ENCODE measurements at places on chromosomes 4 and X.

- no peak for DNase-seq
Observed at GRCh38 chr4:58507079-58507478, 1396.9 kb upstream of the IGFBP7 start.

GRCh38 chrX:12985331-12985730, 10.4 kb downstream of the TMSB4X start:
- no peak for DNase-seq

GRCh38 chrX:30995060-30995700, 76.7 kb downstream of the FTHL17 start:
- DNase-seq, result no peak

DNA sequence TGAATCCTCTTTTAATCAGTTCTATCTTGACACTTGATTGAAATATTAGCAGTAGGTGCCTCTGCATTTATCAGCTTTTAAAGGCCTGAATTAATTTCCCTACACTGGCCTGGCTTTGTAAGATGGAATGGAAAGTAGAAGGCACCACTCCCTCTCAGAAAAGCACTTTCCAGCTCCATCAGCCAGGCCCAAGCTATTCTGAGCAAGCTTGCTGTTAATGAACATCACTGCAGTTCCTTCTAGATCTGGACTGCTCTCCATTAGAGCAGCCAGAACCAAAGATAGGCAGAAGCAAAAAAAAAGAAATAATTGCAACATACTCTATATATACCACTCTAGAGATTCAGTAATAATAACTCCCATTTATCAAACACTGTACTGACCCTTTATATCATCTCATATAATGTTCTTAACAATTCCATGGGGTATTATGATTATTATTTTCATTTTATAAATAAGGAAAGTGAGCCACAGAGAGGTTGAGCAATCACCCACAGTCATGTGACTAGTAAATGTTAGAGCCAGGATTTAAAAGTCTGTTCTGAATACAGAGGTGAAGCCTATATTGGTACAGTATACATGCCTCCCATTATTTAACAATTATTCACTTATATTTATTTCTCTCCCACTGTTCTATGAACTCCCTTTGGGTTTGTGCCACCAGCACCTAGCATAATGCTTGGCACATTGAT, 39.4 kb upstream of the GPC3 start:
- DNase-seq, result no peak

DNA sequence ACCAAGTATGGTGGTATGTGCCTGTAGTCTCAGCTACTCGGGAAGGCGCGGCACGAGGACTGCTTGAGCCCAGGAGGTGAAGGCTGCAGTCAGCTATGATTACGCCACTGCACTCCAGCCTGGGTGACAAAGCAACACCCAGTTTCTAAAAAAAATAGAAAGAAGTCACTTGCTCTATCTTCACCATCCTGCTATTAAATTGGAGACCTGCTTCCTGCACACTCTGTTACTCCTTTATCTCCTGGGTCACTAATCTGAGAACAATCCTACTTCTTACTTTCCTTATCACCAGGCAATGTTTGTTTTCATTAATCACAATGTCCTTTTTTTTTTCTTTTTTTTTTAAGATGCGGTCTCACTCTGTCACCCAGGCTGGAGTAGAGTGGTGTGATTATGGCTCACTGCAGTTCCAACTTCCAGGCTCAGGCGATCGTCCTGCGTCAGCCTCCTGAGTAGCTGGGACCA, 16.2 kb downstream of the PRKX start:
- DNase-seq, result no peak

GRCh38 chr4:153071958-153072598, 132.2 kb upstream of the TRIM2 start:
- DNase-seq, result no peak

- no peak for DNase-seq
Observed at GRCh38 chrX:13024986-13025385, 19.4 kb downstream of the FAM9C start.

- DNase-seq, result no peak
Observed at GRCh38 chr4:34362654-34363053, 1881.7 kb downstream of the ARAP2 start.

- DNase-seq, result no peak
Observed at GRCh38 chrX:120453985-120454384, 15.1 kb downstream of the LAMP2 start.

DNA sequence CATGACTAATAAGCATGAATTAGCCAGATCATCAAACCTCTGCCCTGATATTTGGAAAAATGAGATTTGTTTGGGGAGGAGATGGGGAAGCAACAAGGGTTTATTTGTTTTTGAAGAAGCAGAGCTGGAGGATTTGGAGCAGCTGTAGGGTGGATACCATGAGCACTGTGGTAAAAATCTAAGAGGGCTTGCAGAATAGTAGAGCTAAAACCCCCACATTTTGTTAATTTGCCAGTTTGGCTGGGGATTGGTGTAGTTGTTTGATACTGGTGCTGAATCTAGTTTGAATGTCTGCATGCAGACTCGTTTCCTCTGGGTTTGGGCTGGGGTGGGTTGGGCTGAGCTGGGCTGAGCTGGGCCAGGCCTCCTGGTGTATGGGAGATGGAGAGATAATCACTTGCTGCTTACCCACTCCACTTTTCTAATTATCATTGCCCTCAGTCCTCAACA, 43.7 kb downstream of the SMAD1 start:
- no peak for DNase-seq

- DNase-seq, result no peak
Observed at GRCh38 chr4:179823342-179823741, 2381.1 kb upstream of the AGA start.

GRCh38 chr4:48681856-48682255, 98.2 kb downstream of the FRYL start:
- DNase-seq, result no peak

DNA sequence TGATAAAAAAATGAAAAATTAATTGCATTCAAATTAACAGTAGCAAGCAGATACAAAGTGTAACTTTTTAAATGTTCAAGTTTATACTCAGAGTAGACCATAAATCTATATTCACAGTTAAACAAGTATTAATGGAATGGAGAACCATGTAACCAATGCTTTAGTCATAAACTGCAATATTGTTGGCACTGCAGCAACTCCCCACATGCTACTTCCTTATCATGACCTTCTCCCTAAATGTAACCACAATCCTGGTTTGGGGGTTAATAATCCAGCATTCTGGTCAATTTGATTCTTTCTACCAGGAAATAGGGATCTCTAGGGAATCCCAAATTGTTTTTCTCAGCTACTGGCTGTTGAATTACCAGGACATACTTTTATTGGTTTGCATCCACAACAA, 223.9 kb upstream of the DCAF8L1 start:
- no peak for DNase-seq

DNA sequence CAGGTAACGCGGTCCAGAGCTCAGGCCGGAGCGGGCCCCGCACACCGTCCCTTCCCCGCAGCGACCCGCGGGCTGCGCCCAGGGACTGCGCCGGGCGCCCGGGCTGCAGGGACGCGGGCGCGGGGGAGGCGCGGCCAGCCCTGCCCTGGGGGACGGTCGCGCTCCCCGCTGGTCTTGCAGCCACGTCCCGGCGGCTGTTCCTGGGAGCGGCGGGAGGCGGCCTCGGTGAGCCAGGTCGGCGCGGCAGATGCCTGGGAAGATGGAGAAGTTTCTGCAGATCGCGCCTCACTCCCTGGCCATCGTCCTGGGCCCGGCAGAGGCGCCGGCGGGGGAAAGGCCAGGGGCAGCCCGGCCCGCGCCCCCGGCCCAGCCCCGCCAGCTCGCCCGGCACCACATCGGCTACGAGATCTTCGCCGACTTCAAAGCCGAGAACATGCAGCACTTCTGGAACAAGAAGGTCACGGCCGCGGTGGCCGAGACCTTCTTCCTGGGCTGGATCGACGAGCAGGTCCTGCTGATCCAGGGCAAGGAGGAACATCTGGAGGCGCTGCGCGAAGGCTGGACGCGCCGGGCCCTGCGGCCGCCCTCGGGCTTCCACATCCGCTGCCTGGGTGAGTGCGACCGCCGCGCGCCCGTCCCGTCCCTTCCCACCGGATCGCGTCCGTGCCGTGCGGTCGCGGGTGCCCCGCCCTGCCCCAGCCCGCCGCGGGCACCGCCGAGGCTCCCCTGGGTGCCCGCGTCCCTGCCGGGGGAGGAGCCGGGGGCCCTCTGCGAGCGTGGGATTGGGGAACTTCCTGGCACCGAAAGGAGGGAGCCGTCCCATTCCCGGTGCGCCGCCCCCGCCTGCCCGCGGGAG, 107.4 kb upstream of the STOX2 start:
- DNase-seq, result no peak

DNA sequence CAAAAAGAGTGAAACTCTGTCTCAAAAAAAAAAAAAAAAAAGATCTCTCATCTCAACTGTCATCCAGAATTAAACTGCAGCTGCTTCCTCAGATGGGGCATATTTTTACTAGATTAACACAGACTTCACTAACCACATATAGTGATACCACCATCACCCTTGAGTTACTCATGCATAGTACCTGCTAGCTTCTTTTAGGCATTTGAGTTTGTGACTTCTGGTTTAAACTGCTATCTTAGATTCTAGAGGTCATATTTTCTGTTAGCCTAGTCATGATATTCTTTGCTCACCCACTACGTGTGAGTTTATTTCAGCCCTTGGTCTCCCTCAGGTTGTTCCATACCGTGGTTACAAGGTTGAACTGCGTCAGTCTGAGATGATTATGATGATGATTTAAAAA, 154.9 kb upstream of the BMP3 start:
- DNase-seq, result no peak

- DNase-seq, result no peak
Observed at GRCh38 chrX:106481341-106481740, 130.4 kb upstream of the RADX start.

- DNase-seq, result peak; percentile 19
Observed at GRCh38 chrX:1239681-1240142, 27.3 kb upstream of the CRLF2 start.

DNA sequence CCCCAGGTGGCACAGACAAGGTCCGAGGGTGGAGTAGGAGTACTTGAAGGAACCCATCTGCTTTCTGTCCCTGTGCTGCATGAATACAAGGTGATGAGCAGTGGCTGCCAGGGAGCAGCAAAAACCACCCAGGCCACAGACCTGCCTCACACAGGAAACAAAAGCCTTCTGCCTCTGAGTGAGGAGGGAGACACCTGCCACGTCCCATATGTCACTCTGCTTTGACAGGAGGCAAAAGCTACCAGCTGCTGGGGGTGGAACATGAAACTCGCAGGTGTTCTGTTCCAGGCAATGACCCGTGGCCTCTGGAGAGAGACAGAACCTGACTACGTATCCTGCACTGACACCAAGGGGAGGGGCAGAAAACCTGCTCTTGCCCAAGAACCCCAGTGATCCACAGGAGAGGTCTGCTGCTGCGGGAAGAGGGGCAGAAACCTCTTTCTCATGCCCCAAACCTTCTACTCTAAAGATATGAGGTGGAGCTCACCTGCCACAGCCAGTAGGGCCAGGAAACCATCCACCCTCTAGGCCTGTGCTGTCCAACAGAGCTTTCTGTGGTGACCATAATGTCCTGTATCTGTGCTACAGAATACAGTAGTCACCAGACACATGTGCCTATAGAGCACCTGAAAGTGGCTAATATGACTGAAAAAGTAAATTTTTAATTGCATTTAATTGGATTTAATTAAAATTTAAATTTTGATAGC, 172.9 kb downstream of the PRDM5 start:
- DNase-seq, result no peak

DNA sequence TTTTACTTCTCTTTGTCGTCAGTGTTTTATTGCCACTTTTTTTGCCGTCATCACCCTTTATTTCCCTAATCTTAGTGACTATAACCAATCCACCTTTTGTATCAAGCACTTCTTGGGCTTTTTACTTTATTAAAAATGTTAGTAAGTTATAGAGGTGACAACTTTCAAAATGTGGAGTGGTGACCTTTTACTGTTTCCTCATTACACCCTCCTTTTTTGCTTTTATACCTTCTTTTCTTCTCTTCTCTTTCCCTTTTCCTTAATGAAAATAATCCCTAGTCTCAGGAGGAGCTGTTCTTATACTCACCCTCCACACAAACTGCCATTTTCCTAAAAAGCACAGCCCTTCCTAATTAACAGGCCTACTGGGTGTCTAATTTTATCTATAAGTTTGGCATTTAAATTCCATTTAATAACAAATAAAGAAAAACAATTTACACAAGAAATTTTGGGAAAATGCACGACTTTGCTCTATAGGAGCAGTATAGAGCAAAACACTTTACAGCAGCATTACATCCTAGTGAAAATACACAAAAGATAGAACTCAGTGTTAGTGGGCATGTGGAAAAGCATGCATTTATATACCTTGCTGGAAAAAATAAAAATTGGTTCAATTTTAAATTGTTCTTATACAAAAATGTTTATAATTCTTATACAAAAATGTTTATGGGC, 27.3 kb downstream of the BBS12 start:
- DNase-seq, result no peak

GRCh38 chr4:148034813-148035212, 302.9 kb downstream of the ARHGAP10 start:
- no peak for DNase-seq

DNA sequence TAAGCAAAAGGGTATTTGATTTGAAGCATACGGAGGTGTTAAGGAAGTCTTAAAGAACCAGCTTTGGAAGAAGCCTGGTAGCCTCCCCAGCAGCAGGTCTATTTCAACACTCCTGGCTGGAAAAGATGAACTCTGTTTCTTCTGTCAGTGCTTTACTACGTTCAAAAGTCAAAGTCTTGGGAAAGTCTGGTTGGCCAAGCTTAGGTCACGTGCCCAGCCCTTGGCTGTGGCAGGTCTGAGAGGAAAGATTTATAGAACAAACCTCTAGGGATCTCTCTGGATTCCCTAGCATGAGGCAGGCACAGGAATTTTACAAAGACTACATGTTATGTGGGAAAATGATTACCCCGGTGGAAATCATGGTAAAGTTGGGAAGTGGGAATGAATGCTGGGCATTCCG, 8.6 kb upstream of the ARHGAP10 start:
- DNase-seq, result no peak

DNA sequence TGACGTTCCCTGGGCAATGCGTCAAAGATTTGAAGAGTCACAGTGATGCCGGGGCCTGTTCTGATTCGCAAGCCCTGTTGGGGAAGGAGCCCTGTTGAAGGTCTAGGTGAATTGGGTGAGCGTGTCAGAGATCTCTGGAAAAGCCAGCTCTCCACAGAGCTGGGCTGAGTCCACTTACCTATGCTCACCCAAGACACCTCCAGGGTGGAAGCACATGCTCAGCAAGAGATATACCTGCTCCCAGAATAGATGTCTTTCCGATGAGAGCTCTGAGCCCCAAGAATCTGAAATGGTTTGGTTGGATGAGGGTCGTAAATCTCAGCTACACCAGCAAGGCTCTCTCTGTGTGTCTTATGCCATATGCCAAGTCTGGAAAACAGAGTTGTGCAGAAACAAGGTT, 1.7 kb downstream of the GABRQ start:
- DNase-seq, result no peak

DNA sequence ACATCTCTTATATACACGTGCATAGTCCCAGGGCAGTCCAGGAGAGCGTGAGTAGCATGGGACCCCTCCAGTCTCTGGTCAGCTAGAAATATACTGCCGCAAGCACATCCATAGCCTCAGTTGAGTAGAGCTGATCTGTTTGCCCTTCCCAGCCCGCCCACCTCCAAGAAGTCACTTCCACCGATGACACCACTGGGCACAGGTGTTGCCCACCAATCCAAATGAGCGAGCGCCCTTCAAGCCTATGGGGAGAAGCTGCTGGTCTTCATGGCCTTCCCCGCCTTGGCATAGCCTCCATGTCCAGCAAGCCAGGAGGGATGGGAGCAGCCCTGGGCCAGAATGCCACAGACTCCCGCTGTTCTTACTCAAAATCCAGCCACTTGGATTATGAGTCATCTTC, 10.2 kb downstream of the DUSP9 start:
- DNase-seq, result no peak

GRCh38 chr4:183013730-183014002, 85.4 kb upstream of the WWC2 start:
- DNase-seq, result no peak

GRCh38 chr4:185589067-185589836, 53.9 kb upstream of the PDLIM3 start:
- DNase-seq, result no peak

Measured in stimulated activated CD4-positive, alpha-beta T cell treated with anti-CD3 and anti-CD28 coated beads, TNF-alpha, amount 100 ng/mL, for 24 hours (primary cell).